COLO829 (cell line): ENCODE measurements at places on chromosomes 7 and 10.
A peak's percentile ranks its signal among the peaks of the same experiment; 100 is the strongest.

DNA sequence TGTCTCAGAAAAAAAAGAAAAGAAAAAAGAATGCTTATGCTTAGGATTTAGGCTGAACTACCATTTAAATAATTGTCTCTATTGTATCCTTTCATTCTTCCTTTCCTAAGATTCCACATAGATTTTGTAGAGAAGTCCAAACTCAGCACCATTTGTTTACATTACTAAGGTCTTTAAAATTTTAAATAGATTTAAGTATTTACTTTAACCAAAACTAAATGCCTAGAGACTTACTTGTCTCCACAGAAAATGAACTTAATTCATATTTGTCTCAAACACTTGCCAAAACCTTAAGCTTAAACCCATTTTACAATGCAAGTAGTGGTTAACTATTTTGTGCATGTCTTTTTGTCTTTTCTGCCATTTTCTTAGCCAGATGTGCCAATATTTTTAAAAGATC lies 54.1 kb upstream of the ABI1 start:
- DNase-seq = no peak

- no peak for DNase-seq
Observed at GRCh38 chr7:20282959-20283358, 47.7 kb upstream of the ITGB8 start.

GRCh38 chr7:47416492-47417480 lies 165.1 kb downstream of the TNS3 start:
- no peak for DNase-seq

DNA sequence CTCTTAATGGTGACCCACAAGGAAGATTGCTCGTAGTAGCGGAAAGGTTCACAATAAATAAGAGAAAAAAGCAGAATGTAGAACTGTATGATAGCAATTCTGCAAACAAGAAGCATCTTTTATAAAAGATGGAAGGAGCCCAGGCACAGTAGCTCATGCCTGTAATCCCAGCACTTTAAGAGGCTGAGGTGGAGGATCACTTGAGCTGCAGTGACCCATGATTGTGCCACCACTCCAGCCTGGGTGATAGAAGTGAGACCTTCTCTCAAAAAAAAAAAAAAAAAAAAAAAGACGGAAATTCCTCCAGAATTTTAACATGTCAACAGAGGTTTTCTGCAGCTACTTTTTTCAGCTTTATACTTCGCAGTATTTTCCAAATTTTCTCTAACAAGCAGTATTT lies 13.2 kb downstream of the GATAD1 start:
- DNase-seq = no peak

- DNase-seq = no peak
Observed at GRCh38 chr7:75758491-75758890, 13.5 kb downstream of the CCL26 start.

DNA sequence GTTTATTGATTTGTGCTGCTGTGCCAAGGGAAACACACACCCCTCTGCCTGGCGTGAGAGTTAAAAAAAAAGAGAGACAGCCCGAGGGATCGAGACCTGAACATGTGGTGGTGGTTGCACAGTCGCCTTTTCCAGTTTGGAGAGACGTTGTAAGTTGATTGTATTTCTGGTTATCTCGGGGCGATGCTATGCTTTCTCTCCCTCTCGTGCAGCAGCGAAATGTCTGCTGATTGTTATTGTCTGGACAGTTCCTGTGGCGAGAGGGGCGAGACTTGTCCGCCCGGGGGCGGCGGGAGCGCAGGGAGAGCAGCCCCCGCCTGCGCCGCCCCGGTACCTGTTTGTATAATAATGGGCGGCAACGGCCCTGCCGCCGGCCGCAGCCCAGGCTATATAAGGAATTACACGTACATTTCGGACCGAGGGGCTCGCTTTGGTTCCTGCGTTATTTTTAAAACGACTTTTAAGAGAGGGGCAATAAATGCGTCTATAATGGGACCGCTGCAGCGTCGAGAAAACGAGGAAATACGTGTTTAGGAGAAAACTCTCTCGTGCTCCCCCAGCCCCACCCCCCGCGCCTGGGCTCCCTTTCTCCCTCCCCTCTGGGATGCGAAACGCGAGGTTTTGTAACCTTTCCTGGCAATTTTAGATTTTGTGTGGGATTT lies 1.7 kb downstream of the ZEB1 start:
- no peak for DNase-seq

GRCh38 chr7:82598958-82599357 lies 155.4 kb upstream of the CACNA2D1 start:
- DNase-seq = peak; percentile 14

DNA sequence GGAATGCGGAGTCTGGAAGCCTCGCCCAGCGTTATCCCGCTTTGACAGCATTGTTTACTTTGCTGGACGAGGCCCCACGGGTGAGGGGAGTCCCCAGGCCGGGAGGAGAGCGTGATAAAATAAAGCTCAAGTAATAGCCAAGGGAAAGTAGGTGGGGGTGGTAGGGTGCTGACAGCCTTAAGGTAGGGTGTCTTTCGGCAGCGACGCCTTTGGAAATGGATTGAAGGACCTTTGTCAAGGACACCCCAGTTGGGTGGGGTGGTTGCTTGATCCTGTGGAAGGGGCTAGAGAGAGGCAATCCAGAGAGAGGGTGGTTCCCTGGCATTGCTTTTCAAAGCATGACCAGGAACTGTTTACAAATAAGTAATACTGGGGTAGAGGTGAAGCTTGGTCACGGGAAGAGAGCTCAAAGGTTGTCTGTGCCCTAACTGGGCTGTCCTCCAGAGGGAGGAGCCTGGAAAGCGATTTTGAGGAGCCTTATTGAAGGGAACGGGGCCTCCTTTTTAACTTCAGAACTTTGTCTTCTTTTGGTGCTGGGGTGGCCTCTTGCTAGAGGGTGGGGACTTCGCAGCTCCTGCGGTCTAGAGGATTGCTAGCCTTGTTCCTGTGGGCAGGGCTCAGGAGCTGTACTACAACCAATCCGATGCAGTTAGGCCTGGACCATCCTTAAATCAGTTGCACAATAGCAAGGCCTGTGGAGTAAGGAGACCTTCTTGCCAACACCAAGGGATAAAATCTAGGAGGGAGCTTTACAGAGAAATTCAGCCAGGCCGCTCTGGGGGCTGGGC lies 1.3 kb downstream of the EIF4EBP2 start:
- DNase-seq = peak; percentile 18

DNA sequence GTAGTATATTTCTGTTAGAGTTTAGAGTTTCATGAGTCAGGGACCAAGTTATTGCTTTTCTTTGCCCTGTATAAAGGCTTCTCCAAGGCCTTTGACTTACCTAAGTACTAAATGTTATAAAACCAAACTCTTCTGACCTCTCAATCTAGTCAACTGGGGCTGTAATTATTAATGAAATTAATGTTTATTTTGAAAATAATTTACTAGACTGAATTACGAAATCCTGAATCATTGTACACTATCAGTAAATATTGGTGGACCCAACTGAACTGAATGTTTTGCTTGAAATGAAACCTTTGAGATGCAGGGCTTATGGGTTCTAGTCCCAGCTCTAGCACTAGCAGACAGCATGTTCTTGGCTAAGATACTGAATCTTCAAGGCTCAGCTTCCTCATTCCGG lies 1.7 kb upstream of the CYP2C9 start:
- DNase-seq = no peak

DNA sequence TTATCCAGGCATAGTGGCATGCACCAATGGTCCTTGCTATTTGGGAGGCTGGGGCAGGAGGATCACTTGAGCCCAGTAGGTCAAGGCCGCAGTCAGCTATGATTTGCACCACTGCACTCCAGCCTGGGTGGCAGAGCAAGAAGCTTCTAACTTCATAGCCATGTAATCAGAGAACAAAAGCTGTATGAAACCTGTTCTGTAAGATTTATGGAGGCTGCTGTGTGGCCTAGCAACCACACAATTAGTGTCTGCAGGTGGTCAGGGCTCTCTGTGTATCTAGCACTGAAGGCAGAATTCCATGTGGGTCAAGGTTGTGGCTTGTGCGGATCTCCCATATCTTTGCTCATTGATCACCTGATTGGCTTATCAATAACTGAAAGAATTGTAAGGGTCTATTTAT lies 221.5 kb upstream of the FOXK1 start:
- DNase-seq = no peak

DNA sequence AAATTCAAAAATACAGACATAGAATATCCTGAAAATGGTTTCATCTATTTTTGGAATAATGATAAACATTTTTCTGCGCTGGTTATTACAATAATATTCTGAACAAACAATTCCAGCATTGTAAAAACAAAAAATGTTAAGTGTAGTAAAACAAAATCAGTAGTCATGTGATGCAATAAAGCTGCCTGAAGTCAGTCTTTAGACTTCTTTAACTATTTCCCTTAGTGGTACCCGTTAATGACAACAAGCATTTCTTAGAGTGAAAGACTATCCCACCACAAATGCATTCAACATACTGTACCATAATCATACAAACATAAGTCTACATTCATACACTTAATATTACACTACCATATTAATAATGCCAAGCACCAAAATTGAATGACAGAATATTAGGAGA lies 1.6 kb downstream of the SKAP2 start:
- no peak for DNase-seq

DNA sequence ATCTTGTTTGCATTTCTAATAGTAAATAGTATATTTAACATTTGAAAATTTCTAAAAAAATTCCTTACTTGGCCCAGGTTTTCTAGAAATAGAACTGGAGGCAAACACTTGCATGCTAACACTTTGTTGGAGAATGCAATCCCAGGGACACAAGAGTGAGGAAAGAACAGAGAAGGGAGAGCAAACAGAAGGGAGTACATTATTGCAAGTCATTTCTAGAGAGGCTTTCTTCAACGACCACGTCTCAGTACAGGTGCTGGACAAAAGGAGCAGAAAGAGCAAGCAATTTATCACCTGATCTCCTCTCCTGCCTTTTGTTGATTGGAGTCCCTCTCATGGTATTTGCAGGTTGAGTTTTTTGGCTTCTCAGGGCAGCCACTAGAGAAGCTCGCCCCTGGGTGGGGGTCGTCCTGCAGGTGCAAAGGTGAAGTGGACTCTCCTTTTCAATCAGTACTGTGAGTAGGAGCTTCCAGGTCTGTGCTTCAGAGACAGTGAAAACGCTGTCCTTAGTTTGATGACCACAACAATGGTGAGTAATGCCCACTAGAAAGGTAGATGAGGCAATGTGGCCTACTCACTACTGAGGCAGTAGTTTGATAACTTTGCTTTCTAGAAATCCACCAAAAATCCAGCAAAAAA lies 5.2 kb downstream of the CPED1 start:
- DNase-seq = no peak

DNA sequence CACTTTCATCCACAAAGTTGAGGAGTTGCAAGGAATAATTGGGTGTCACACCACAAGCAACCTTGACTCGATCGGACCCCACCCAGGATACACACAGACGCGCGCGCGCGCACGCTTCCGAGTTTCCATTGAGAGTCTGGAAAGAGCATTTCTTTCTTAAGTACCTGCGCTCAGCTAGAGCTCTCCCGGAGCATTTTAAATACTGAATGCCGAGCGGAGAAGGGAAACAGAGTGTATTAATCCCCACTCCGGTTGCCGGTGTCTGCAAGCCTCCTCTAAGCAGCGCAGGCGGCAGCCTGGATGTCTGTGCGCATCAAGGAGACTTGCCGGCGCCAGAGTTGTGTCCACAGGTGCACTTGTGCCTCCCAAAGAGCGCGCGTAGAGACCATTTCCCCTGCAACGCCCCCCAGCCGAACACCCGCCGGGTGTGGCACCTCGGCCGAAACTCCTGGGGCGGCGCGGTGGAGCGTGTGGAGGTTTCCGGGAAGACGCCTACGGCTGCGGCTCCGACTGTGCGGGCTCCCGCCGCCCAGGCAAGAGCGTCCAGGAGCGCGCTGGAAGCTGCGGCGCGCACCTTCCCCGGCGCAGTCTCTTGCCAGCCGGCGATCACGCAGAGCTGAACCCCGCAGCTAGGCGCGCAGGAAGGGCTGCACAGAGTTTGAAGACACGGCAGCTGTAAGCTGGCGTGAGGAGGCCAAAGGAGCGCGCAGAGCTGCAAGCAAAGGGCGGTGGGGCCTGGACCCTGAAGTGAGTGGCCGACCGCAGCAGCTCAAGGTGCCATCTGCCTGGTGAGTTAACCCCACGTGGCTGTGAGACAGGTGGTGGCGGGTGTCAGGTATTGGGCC lies 1.1 kb upstream of the FEZF1 start:
- DNase-seq = no peak

- no peak for DNase-seq
Observed at GRCh38 chr7:147824671-147825070, 765.9 kb upstream of the C7orf33 start.

- no peak for DNase-seq
Observed at GRCh38 chr7:138116892-138117291, 40.6 kb downstream of the AKR1D1 start.

DNA sequence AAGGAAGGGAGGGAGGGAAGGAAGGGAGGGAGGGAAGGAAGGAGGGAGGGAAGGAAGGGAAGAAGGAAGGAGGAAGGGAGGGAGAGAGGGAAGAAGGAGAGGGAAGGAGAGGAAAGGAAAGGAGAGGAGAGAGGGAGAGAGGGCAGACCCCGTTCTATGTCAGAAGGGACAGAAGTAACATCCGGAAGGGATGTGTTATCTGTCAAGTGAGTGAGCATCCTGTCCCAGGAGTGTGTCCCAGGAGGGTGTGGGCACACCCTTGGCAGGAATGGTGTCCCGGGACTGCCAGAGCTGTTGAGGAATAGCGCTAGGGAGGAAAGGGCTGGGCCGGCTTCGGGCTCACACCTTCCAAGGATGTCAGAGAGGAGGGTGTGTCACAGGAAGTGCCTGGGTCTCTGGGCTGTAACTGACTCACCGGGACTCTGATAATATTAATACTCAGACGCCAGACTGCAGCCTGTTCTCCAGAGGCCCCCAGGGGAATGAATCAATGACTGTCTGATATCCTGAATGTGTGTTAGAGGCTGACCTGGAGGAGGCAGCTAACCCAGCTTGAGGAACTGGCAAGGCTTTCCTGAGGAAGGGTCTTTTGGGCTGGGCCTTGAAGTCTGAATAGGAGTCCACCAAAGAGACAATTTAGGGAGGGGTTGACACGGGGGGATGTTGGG lies 125.6 kb upstream of the TNRC18 start:
- DNase-seq = peak; percentile 90

GRCh38 chr7:152142976-152143595 lies 117.6 kb downstream of the GALNT11 start:
- DNase-seq = peak; percentile 16

- DNase-seq = no peak
Observed at GRCh38 chr10:123227706-123228105, 73.5 kb downstream of the BUB3 start.

DNA sequence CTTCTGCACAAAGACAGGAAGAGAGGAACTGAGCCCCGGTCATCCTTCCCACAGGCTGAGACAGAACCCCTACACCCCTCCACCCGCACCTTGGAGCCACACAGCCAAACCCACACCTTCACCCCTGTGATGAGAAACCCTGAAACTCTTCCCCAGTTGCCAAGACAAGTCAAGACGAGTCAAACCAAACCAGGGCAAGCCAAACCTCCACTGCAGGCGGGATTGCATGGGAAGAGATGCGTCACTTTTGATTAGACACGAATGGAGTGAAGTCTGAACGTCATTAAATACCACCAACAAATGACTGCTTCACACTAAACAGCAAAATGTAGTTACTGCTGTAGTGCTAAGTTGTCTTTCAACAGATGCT lies 73.8 kb downstream of the PRPF18 start:
- no peak for DNase-seq

GRCh38 chr7:69104023-69104422 lies 494.3 kb upstream of the AUTS2 start:
- no peak for DNase-seq

GRCh38 chr7:27697861-27698430 lies 35.3 kb upstream of the HIBADH start:
- peak; percentile 78 for DNase-seq

- DNase-seq = no peak
Observed at GRCh38 chr10:97047083-97047736, 138.5 kb downstream of the SLIT1 start.
